ENCODE measurements at places on chromosomes 16 and 17.

DNA sequence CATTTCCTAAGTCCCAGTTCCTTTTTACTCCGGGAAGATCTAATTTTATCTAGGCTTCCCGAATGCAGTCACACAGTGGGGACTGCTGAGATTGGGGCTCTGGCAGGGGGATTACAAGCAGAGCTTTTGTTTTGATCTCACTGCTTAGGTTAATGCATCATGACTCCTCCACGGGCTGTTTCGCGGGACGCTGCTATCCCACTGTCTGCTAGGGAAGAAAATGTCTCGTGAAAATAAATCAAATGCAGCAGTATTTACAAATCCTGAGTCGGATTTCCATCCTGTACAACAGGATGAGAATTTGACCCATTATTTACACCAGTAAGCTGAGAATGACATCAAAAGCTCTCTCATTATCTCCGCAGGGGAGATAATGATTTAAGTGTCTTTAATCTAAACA lies 83.8 kb downstream of the CDH11 start:
- DNase-seq, result no peak

DNA sequence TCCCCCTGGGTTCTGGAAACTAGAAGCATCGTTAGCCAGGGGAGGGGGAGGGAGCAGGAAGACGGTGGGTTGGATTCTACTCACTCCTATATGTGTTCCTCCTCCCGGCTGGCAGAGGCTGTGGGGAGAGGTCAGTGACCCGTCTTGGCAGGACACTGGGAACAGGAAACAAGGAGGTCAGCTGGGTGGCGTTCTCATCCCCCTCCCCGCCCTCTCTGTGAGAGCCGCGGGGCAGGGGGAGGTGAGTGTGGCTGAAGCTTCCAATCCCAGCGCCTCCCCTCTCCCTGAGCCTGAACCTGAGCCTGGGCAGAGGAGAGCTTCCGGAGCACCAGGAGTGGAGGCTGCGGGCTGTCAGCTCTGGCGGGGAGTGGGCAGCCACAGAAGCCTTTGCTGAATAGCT lies 12.5 kb downstream of the GPRC5C start:
- DNase-seq, result no peak

DNA sequence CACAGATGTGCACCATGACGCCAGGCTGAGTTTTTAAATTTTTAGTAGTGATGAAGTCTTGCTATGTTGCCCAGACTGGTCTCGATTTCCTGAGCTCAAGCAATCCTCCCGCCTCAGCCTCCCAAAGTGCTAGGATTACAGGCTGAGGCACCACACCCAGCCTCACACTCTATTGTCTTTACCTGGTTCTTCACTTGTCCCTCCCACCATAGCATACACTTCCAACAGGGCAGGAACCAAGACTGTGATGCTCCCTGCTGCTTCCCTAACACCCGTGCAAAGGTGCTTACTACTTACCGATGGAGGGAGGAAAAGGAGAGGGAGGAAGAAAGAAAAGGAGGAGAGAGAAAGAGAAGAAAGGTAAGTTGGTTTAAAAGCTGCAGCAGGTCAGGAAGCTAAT lies 41.4 kb upstream of the MEIOC start:
- no peak for DNase-seq

- no peak for DNase-seq
Measured at GRCh38 chr16:35687071-35687470, 2227.7 kb downstream of the TP53TG3F start.

GRCh38 chr16:76748461-76749348 lies 442.3 kb upstream of the MON1B start:
- no peak for DNase-seq

- no peak for DNase-seq
Measured at GRCh38 chr17:17181666-17182597, 24.2 kb downstream of the PLD6 start.

- DNase-seq, result no peak
Measured at GRCh38 chr17:65005858-65006257, 50.7 kb downstream of the GNA13 start.
